DMS 273 treated with DMSO at 0.1 percent for 48 hours (cell line): ENCODE measurements at places on chromosomes 4 and X.

DNA sequence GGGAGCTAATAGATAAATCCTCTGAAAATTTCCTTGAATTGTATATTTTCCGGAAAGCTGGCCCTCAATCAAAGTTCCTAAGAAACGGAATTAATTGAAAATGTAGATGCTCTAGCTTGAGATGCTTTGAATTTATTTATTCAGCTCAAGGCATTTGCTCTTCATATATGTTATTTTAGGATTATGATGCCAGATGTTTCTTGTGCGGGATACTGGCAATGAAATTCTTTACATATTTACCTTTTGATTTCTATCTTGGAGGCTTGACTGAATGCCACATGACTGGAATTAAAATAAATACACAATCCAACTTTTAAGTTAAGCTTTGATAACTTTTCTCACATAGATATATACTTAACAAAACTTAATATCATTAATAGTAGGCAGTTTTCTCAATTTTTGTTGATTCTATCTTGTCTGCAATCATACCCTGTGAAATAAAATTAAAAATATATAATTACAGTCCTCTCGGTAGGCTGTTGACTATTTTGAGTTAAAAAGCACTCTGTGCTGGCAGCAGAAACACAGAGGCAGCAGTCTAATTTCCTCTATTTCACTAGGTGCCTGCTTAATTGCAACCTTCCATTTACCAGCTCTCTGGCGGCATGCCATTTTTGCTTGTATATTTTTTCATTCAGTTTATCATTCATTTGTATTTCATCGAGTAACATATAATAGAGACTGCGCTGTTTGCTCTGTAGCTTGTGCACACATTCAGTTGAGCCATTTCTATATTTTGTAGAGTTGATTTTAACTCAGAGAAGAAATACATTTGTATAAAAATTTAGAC lies 991.5 kb downstream of the ADGRL3 start:
- no peak for DNase-seq

GRCh38 chrX:124332481-124333424 lies at the start of gene TEX13D:
TSS of gene TEX13D (plus strand) at chrX:124332660. CDS start at chrX:124332918, 258 bp downstream.
- no peak for DNase-seq

GRCh38 chr4:128825226-128825625 lies 15.7 kb downstream of the JADE1 start:
- DNase-seq: no peak

GRCh38 chr4:37157476-37158167 lies 86.9 kb upstream of the NWD2 start:
- DNase-seq: peak; percentile 82

DNA sequence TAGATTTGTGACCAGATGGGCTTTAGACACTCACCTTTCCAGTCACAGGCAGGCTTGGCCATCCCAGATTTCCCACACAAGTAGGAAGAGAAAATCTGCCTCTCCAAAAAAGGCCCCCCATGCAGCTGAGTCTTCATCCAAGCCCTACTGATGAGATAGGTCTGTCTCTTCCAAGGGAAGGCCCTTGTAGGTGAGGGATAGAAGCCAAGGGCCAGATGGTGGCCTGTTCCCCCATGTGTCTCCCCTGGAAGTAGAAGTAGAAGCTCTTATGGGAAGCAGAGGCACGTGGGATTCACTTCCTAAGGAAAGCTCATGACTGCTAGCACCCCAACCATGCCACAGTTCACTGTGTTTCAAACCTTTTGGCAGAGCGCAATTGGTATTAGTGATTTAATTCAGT lies 81.5 kb downstream of the REPS2 start:
- no peak for DNase-seq

DNA sequence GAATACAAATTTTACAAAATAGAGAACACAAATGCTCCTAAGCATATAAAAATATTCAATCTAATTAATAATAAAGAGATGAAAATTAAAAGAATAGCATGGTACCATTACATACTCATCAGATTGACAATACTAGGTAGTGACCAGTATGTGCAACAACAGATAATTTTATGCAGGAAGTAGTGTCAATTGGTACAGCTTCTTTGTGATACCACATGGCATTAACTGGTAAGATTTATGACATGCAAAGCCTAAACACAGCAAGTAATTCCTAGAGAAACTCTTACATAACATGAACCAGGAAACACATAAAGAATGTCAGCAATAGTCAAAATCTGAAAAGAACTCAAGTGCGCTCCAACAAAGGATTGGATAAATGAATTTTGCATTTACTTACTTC lies 26.3 kb downstream of the CXCL2 start:
- no peak for DNase-seq

- no peak for DNase-seq
Measured at GRCh38 chr4:7598939-7599790, 164.4 kb upstream of the PSAPL1 start.

DNA sequence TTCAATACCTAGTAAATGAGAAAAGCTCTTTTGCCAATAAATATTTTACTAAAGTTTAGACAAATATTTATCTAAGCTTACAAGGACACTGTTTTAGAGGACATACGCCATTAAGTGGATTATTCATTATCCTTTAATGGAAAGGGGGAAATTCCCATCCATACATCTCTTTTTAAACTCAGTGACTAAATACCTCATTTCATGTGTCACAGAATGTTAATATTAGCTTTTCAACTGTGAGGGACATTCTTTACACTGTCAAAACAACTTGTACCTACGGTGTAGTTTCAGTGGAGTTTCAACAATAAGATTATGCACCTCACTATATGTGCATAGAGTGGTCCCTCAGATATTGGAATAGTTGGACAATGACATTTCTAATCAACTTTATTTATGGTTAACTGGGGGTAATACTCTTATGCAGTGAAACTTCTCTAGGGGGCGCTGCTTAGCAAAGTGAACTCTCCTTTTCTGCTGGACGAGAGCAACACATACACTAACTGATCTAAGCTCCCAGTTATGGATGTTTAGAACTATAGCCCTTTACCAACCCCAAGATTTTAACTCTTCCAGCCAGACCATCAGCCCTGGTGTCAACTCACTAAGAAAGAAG lies 9.7 kb downstream of the HS6ST2 start:
- DNase-seq: no peak

DNA sequence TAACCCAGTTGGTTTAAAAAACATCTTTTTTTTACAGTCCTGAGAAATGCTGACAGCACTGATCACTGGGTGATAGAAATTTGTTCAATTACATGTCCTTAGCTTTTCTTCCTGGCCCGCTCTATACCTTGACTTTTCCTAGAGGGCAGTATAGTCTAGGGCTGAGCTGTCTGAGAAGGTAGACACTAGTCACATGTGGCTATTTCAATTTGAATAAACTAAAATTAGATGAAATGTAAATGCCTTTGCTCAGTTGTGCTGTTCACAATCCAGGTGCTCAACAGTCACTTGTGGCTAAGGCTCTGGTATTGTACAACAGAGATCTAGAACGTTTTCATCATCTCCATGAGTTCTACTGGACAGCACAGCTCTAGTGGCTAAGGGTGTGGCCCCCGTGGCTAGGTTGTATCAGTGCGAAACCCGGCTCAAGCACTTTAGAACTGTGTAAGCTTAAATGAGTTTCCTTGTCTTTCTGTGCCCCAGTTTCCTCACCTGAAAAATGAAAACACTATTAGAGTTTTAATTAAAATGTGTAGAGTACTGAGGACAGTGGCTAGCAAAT lies 111.6 kb upstream of the WDR17 start:
- no peak for DNase-seq

GRCh38 chr4:149291463-149291862 lies 524.2 kb downstream of the IQCM start:
- DNase-seq: peak; percentile 0

GRCh38 chrX:55593296-55593695 lies 29.9 kb upstream of the FOXR2 start:
- no peak for DNase-seq

DNA sequence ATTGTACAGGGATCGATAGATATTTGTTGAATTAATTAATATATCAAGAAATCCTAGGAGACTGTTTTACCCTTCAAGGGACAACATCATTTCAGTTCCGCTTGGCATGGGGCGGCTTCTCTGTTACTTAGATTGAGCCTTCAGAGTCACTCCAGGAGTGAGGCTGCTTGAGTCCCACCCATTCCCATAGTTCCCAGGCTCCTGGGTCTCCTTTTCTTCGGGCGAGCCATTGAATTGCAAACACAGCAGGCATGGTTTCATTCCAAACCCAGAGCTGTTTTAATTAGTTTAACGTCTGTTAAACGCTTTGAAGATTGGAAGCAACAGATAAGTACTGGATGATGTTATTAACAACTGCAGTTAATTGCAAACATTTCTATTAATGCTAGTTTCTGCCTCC lies 571 bp upstream of the EDA start:
- no peak for DNase-seq

DNA sequence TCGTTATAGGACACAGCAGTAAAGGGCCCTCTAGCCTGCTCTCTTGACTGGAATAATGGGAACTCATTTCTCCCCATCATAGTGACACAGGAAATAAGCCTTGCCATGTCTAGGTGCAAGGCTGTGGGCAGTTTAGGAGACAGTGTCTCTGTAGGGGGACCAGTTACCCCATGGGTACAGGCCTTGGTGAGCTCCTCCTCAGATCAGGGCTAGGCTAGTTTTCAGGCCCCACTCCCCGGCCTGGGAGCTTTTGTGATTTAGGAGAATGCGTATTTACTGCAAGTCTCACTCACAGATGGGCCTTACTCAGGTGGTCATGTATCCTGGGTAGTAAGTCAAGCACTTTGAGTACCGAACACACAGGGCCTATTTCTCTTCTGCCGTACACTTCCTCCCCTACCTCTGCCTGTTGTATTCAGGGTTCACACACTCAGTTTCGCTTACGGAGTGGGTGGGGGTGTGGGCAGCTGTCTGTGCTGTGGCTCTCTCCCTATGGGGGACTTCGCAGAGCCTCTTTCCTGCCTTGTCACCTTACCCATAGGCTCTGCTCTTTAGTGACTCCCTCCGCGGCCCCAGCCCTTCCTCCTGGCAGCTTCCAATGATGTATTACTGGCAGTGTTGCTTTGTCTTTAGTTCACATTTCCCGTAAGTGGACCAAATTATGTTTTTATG lies 34.2 kb downstream of the FAM193A start:
- no peak for DNase-seq

- no peak for DNase-seq
Measured at GRCh38 chr4:129926936-129927335, 831.0 kb downstream of the C4orf33 start.

DNA sequence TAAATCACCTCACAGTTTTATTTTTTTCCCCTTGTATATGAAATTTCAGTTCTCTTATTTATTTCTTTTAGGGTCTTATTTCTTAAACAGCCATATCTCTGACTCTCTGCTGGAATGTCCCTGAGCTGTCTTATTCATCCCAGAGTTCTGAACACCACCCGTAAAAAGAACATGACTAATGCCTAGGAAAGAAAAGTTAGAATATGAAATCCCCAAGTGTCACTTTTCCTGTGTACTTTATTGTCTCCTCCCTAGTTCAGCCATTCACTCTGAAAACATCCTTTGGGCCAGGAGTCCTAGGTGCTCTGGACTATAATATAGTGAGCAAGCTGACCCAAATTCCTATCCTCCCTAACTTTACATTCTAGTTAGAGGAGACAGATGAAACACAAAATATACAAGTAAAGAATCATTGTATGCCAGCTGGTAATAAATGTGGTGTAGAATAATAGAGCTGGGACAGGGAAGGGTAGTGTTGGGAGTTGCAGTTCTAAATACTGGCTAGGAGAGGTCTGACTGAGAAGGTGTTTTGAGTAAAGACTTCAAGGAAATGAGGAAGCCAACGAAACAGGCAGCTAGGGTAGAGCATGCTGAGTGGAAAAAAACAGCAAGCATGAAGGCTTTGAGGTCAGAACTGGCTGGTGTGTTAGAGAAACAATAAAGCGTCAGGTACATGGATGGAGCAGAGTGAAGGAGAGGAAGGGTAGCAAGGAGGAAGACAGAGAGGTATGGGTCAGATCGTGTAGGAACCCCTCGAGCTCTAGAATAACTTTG lies 40.6 kb upstream of the FTHL17 start:
- no peak for DNase-seq

- DNase-seq: no peak
Measured at GRCh38 chrX:154468217-154468616, 10.1 kb downstream of the PLXNA3 start.

GRCh38 chr4:54661686-54662085 lies 3.9 kb downstream of the KIT start:
- no peak for DNase-seq

- DNase-seq: no peak
Measured at GRCh38 chr4:105671301-105671700, 37.2 kb downstream of the INTS12 start.

DNA sequence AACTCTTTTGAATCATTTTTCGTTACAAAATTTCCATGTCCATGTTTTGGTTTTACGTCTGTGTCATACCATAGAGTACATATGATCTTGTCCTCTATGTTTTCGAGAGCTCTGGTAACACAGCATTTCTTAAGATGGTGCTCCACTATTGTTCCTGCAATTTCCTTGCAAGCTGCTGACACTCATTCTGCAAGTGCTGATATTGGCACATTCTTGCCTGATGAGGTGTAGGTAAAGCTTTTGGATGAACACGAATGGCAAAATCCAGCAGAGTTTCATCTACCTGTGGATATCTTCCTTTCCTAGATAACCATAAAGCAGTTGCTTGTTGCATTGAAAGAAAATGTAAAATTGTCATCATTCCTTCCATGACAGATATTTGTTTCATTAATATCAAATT lies 41.3 kb downstream of the MAGEB17 start:
- DNase-seq: no peak

DNA sequence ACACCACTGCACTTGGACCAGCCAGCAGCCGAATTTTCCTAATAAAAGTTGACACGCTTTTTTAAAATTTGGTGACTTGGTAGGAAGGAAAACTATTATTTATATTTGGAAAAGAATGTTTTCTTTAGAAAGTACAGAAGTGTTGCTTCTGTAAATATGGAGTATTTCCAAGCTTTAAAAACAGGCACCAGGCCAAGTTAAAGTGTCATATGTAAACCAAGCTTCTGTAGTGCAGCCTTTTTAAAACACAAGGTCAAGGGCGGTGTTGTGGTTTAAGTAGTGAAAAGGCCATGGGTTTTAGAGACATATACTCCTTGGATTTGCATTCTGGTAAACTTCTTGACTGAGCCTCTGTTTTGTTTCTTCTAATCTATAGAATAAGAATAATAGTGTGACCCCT lies 62.7 kb downstream of the TRIM2 start:
- DNase-seq: no peak

DNA sequence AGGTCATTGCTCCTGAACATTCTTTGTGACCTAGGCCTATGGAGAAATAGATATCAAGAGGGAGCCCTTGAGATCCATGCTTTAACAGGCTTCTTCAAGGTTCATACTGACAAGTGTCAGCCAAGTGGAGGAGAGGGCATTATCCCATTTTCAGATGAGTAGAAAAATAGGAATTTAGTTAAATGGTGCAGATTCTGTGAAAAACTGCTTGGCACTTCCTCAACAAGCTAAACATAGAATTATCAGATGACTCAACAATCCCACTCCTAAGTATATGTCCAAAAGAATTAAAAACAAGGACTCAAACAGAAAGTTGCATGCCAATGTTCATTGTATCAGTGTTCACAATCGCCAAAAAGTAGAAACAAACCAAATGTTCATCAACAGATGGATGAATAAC lies 43.8 kb upstream of the KCNIP4 start:
- DNase-seq: no peak

GRCh38 chr4:47640911-47641310 lies 155.8 kb downstream of the ATP10D start:
- DNase-seq: no peak

- DNase-seq: no peak
Measured at GRCh38 chr4:3085948-3086670, 11.6 kb downstream of the HTT start.
